ENCODE measurements at places on chromosomes 7 and 10.
A peak's percentile ranks its signal among the peaks of the same experiment; 100 is the strongest.

- no peaks in the 10 kb centered on the region for H3K4me1 ChIP-seq
- H3K27ac ChIP-seq = no peak overlapping the region
- no peaks in the 10 kb centered on the region for H3K36me3 ChIP-seq
- no peaks in the 10 kb centered on the region for H3K27me3 ChIP-seq
- H3K4me3 ChIP-seq = no peak overlapping the region
- DNase-seq = no peak
Observed at GRCh38 chr7:155835446-155836215, 23.4 kb upstream of the SHH start.

DNA sequence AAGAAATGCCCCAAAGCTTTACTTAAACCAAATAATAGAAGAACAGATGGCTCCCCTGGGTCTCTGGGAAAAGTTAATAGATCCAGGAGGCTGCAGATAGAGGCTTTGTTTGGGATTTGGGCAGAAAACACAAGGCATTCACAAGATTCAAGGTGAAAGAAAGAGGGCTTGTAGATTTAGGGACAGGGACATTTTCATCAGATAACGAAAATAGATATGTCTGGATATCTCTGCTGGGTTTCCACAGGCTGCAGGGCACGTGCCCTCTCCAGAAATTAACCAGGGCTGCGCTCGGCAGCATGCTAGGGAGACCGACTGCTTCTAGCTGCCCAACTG lies 14.9 kb downstream of the CARD11 start:
- H3K36me3 ChIP-seq = no peaks in the 10 kb centered on the region
- H3K4me1 ChIP-seq = no peaks in the 10 kb centered on the region
- no peak overlapping the region for H3K4me3 ChIP-seq
- no peaks in the 10 kb centered on the region for H3K27me3 ChIP-seq

- no peak overlapping the region for H3K4me3 ChIP-seq
- H3K36me3 ChIP-seq = no peaks in the 10 kb centered on the region
- DNase-seq = no peak
- no peaks in the 10 kb centered on the region for H3K4me1 ChIP-seq
- no peaks in the 10 kb centered on the region for H3K27me3 ChIP-seq
Observed at GRCh38 chr10:93722550-93722949, 20.2 kb upstream of the FRA10AC1 start.

- H3K36me3 ChIP-seq = no peaks in the 10 kb centered on the region
- H3K27ac ChIP-seq = no peak overlapping the region
- DNase-seq = peak; percentile 25
- peaks cover 25% of the 10 kb centered on the region for H3K4me1 ChIP-seq
- H3K4me3 ChIP-seq = no peak overlapping the region
Observed at GRCh38 chr10:101838416-101838970, 5.1 kb downstream of the KCNIP2 start.

- no peaks in the 10 kb centered on the region for H3K27me3 ChIP-seq
- H3K27ac ChIP-seq = no peak overlapping the region
- no peaks in the 10 kb centered on the region for H3K4me1 ChIP-seq
- no peak for DNase-seq
Observed at GRCh38 chr7:16211402-16211925, 209.9 kb downstream of the CRPPA start.

- H3K36me3 ChIP-seq = no peaks in the 10 kb centered on the region
- no peaks in the 10 kb centered on the region for H3K4me1 ChIP-seq
- H3K4me3 ChIP-seq = no peak overlapping the region
Observed at GRCh38 chr10:121324678-121325213, 273.5 kb downstream of the FGFR2 start.

- H3K27me3 ChIP-seq = no peaks in the 10 kb centered on the region
- H3K4me3 ChIP-seq = no peak overlapping the region
- H3K4me1 ChIP-seq = no peaks in the 10 kb centered on the region
- H3K27ac ChIP-seq = no peak overlapping the region
- H3K36me3 ChIP-seq = no peaks in the 10 kb centered on the region
- DNase-seq = no peak
Observed at GRCh38 chr10:8349610-8350249, 295.2 kb downstream of the GATA3 start.

DNA sequence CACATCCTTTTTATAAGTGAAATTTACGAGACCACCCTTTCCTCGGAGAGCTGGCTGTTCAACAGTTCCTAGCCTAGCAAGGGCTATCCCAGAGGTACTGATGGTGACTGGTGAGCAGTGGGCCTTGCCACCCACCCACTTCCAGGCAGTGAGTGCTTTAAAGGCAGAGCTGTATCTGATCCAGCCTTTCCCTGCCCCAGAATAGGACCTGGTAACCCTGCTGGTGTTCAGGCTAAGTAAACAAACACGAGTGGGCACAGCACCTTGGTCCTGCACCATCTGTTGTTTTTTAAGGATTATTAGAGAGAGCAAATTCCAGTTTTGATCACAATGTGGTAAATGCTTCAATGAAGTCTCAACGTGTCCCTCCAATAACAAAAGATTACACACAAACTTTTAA lies 75.7 kb downstream of the COBL start:
- no peak overlapping the region for H3K27ac ChIP-seq
- no peaks in the 10 kb centered on the region for H3K36me3 ChIP-seq
- H3K4me1 ChIP-seq = no peaks in the 10 kb centered on the region
- H3K4me3 ChIP-seq = no peak overlapping the region

DNA sequence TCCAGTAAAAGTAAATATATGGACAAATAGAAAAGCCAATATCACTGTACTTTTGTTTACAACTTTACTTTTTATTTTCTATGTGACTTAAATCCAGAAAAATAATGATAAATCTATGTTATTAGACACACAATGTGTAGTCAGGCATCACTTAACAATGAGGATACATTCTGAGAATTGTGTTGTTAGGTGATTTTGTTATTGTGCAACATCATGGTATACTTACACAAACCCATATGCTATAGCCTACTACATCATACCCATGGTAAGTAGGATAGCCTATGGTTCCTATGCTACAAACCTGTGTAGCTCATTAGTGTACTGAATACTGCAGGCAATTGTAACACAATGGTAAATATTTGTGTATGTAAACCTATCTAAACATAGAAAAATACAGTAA lies 781.7 kb upstream of the GHITM start:
- H3K36me3 ChIP-seq = no peaks in the 10 kb centered on the region
- no peak for DNase-seq
- no peak overlapping the region for H3K4me3 ChIP-seq
- no peaks in the 10 kb centered on the region for H3K27me3 ChIP-seq
- no peak overlapping the region for H3K27ac ChIP-seq
- H3K4me1 ChIP-seq = no peaks in the 10 kb centered on the region

- H3K27ac ChIP-seq = peak overlapping the region; percentile 95
- no peaks in the 10 kb centered on the region for H3K27me3 ChIP-seq
- peak overlapping the region; percentile 81 for H3K4me3 ChIP-seq
- DNase-seq = no peak
Observed at GRCh38 chr10:89250865-89251408, 638 bp downstream of the LIPA start.

GRCh38 chr7:24905996-24906770 lies 73.8 kb downstream of the OSBPL3 start:
- no peaks in the 10 kb centered on the region for H3K27me3 ChIP-seq
- no peaks in the 10 kb centered on the region for H3K4me1 ChIP-seq
- H3K36me3 ChIP-seq = no peaks in the 10 kb centered on the region

DNA sequence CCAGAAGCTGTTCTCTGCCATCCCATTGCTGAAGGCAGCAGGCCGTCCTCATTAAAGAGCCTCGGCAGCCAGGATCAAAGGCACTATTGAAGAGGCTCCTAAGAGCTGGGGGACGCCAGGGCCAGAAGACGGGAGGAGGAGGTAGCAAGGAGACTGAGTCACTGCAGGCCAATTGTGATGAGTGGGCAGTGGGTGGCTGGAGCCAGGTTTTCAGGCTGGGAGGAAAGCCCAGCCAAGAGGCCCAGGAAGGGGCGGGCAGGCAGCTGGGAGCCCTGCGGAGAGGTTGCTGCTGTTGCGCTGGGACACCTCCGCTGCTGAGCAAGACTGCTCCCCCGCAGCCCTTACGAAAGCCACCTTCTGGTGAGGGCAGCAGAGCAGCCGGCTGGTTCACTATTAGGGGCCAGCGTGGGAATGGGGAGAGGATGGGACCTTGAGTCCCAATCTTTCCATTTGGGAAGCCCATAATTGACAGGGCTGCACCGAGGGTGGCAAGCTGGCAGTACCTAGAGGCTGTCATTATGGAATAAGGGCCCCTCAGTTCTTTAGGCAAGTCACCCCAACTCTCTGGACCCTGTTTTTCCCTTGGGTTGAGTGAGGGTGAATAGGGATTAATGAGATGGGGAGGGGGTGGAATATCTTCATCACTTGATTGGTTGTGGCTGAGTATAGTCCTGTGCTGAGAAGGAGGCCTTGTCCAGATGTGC lies 48.4 kb downstream of the UNC5B start:
- no peak overlapping the region for H3K4me3 ChIP-seq
- no peak for DNase-seq
- H3K27ac ChIP-seq = no peak overlapping the region
- H3K27me3 ChIP-seq = no peaks in the 10 kb centered on the region

- H3K4me3 ChIP-seq = no peak overlapping the region
- H3K27ac ChIP-seq = no peak overlapping the region
- H3K27me3 ChIP-seq = no peaks in the 10 kb centered on the region
Observed at GRCh38 chr7:139125657-139126056, 16.1 kb upstream of the ZC3HAV1 start.

GRCh38 chr7:22277375-22277774 lies 79.6 kb downstream of the RAPGEF5 start:
- no peaks in the 10 kb centered on the region for H3K36me3 ChIP-seq
- H3K27ac ChIP-seq = no peak overlapping the region
- no peaks in the 10 kb centered on the region for H3K27me3 ChIP-seq
- no peak overlapping the region for H3K4me3 ChIP-seq
- no peaks in the 10 kb centered on the region for H3K4me1 ChIP-seq

DNA sequence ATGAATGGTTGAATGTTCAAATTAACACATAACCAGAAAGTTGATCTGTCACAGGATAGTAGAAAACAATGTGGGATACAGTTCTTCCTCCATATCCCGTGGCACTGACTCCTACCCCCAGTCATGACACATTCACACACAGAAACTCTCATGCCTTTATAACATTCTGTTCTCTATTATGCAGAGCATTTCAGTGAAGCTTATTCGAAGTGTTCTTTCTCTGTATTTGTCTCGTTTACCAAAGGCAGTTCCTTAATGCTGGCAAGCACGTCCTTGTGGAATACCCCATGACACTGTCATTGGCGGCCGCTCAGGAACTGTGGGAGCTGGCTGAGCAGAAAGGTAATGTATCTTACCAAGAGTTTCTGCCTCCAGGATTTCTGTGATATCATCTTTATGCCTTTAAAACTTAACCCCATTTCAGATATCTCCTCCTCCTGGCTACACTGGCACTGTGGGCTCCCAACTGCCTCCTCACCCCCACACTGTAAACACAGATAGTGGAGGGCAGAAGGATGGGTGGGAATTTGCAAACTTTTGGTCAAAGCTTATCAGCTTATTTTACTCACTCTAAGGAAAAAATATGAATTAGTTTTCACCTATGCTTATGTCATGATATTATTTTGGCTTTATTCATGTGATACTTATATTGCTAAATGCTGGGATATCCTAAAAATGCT lies 34.1 kb downstream of the BLVRA start:
- H3K27ac ChIP-seq = no peak overlapping the region
- peaks cover 35% of the 10 kb centered on the region for H3K36me3 ChIP-seq
- DNase-seq = no peak

DNA sequence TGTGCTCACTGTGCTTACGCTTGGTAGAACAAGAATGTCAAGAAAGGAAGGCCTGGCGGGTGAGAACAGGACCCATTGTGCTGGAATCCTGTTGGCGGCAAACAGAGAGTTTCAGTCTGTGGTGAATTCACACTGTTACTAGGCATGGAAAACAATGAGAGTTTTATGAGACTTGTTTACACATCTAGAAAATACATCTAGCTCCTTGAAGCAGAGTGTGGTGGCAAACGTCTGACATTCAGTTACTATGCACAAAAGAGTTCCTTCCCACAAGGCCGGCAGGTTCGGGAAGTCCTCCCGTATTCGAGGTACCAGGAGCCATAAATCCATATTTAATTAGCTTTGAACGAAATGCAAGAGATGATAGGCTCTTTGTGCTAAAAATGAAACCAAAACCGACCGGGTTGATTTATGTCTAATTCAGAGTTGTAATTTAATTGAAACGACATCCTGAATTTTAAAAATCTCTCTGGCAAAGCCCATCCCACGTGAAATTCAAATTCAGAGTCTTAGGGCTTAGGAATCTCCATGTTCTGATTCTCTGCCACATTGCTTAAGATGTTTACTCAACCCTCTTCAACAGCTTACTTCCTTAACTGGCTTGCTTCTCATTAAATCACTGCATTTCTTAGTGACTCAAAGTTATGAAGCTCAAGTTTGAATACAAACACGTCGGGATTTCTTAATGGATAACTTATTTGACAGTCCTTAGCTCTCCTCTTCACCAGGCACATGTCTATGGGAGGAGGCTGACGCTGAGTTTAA lies 299.9 kb upstream of the PITRM1 start:
- no peaks in the 10 kb centered on the region for H3K27me3 ChIP-seq
- peak overlapping the region; percentile 47 for H3K4me3 ChIP-seq
- no peak for DNase-seq
- peak overlapping the region; percentile 76 for H3K27ac ChIP-seq

- H3K4me3 ChIP-seq = no peak overlapping the region
- DNase-seq = peak; percentile 14
- H3K4me1 ChIP-seq = no peaks in the 10 kb centered on the region
- no peak overlapping the region for H3K27ac ChIP-seq
Observed at GRCh38 chr10:46297406-46298204, 10.8 kb downstream of the ANTXRL start.

DNA sequence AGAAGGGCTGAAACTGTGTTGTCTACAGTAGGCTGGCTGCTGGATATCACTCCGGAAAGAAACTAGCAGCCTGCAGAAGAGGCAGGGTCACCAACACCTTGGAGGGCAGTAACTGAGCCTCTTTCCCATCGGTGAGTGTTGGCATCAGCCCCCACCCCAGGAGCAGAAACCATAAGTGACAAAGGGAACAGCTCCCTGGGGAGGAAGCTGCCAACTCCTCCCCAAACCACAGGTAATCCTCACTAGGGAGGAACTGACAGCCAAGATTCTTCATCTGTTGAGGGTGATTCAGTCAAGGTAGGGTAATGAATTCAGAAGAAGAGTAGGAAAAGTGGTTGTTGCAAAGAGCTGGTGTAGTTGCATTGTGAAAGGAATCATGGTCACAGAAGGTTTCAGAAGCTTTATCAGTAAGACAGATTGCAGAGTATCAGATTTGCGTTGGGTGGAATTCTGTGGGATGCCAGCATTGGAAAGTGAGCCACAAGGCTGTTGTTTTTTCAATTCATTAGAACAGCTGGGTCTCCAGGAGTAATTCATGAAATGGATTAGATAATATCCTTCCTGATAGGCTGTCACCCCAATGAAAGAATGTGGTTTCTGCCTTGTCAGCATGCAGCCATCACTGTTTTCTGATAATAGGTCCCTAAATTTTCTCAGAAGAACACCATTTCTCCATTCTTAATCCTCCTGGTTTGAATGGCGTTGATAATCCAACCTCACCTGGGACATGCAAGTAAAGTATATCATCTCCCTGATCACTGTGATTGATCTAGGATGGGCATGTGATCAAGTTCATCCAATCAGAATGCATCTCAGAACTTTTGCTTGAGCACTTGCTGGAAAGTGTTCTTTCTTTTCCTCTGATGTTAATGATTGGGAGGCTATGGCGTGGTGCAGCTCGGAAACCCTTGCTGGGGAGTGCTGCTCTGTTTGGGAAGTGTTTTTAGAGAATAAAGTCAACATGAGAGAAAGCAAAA lies 75.0 kb upstream of the CTBP2 start:
- no peak overlapping the region for H3K4me3 ChIP-seq
- no peaks in the 10 kb centered on the region for H3K36me3 ChIP-seq
- H3K27ac ChIP-seq = no peak overlapping the region
- DNase-seq = no peak
- H3K4me1 ChIP-seq = no peaks in the 10 kb centered on the region
